ENCODE measurements at places on chromosomes 11 and 22. TPM values are rescaled to one million over a fixed set of nuclear protein-coding genes. Genes with fewer than 3 reads are reported as not detected.

The APIP gene
- 30.9 TPM for total RNA-seq

The BEST1 gene
- 1.9 TPM for total RNA-seq

The PHLDA2 gene
- total RNA-seq = 3.4 TPM

The NRGN gene
- 4.2 TPM for total RNA-seq

The SLC17A6 gene
- not detected for total RNA-seq

The SMIM35 gene
- total RNA-seq = 0.36 TPM

DNA sequence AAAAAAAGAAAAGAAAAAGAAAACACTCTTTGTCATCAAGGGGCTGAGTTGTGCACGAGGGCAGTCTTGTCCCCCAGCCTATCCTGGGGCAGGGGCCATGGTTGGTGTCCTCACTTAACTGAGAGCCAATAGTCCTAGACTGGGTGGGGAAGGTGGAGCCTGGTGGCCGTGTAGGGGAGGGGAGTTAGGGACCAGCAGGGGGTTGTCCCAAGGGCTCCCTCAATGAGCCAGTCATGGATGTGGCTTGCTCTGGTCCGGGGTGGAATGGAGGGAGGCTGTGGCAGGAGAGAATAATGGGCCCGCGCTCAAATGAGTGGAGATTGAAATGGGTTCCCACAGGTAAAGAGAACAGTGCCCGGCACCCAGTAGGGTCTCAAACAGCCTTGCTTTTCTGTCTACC is 46.2 kb downstream of the CACNA1I start:
- peaks cover 2% of the 10 kb centered on the region for H3K36me3 ChIP-seq
- DNase-seq = no peak
- peaks cover 9% of the 10 kb centered on the region for H3K27me3 ChIP-seq
- no peak overlapping the region for H3K4me3 ChIP-seq

DNA sequence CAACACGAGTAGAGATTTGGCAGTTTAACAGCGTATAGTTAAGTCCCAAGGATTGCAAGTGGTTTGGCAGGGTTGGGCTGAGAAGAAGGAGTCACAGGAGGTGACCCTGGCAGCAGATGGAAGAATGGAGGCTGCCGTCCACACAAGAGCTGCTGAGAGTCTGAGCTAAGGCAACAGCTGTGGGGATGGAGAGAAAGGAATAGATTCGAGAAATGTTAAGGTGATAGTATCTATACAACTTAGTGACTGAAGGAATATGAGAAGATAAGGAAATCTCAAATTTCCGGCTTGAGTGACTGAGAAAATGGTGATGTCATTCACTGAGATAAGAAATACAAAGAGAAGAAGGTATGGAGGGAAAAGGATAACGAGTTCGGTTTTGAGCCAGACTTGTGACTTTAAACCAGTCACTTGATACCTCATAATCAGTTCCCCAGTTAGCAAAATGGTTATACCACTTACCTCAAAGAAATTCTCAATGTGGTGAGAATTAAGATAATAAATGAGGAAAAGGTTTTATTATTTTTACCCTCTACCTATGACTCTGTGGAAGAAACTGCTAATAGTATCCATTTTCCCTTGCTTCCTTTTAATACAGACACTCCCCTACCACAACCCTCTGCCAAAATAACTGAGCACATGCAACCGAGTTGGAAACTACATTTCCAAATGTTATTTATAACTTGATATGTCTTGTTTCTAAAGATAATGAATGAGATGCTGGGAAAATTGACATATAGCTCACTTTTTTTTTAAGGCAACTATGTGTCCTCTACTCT is 30.7 kb downstream of the FAM168A start:
- H3K36me3 ChIP-seq = no peaks in the 10 kb centered on the region
- H3K27me3 ChIP-seq = no peaks in the 10 kb centered on the region
- no peak overlapping the region for H3K4me3 ChIP-seq
- H3K4me1 ChIP-seq = no peaks in the 10 kb centered on the region

DNA sequence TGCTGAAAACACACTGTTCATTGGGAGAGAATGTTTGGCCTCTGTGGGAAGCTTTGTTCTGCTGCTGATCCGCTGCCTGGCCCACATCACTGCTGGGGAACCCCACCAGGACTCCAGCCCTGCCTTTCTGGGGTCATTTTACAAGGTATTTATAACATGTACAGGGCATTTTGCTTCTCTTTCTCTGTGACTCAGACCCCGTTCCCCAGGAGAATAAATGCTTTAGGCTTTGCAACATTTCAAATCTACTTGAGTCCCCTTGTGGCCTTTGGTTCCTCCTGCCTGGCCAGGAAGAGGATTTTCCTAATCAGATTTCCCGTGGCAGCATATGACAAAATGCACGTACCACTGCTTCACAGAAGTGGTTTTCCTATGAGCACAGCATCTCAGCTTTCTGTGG is 43.0 kb downstream of the BTG4 start:
- H3K27me3 ChIP-seq = peaks cover 37% of the 10 kb centered on the region
- no peak overlapping the region for H3K4me3 ChIP-seq
- no peaks in the 10 kb centered on the region for H3K36me3 ChIP-seq
- no peaks in the 10 kb centered on the region for H3K4me1 ChIP-seq
- DNase-seq = no peak

DNA sequence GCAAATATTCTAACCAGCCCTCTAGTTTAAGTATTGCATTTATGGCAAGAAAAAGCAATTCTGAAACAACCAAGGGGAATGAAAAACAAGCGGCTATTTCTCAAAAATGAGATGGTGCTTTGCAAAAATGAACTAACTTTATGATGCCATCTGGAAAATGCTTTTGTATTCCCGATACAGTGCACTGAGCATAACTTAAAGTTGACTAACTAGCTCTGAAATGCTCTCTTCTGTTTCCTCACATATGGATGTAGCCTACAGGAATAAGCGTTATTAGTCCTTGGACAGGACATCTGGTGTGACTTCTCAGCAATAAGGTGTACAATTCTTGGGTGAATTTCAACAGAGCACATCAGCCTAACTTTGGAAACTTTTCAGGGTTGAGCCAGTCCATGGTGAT is 228.2 kb upstream of the DDI1 start:
- no peak overlapping the region for H3K27ac ChIP-seq
- no peaks in the 10 kb centered on the region for H3K4me1 ChIP-seq
- H3K36me3 ChIP-seq = no peaks in the 10 kb centered on the region
- DNase-seq = no peak

- no peak overlapping the region for H3K27ac ChIP-seq
- no peak overlapping the region for H3K4me3 ChIP-seq
- no peaks in the 10 kb centered on the region for H3K27me3 ChIP-seq
- H3K36me3 ChIP-seq = no peaks in the 10 kb centered on the region
Observed at GRCh38 chr11:14110629-14111028, 148.1 kb downstream of the SPON1 start.

- H3K4me3 ChIP-seq = no peak overlapping the region
- no peak overlapping the region for H3K27ac ChIP-seq
- DNase-seq = no peak
- H3K4me1 ChIP-seq = no peaks in the 10 kb centered on the region
Observed at GRCh38 chr11:7621554-7621953, 51.7 kb downstream of the CYB5R2 start.

GRCh38 chr22:38971202-38971601 is 10.9 kb upstream of the APOBEC3B start:
- peaks cover 1% of the 10 kb centered on the region for H3K36me3 ChIP-seq
- no peak overlapping the region for H3K4me3 ChIP-seq
- no peak overlapping the region for H3K27ac ChIP-seq
- no peak for DNase-seq
- H3K4me1 ChIP-seq = peaks cover 5% of the 10 kb centered on the region

DNA sequence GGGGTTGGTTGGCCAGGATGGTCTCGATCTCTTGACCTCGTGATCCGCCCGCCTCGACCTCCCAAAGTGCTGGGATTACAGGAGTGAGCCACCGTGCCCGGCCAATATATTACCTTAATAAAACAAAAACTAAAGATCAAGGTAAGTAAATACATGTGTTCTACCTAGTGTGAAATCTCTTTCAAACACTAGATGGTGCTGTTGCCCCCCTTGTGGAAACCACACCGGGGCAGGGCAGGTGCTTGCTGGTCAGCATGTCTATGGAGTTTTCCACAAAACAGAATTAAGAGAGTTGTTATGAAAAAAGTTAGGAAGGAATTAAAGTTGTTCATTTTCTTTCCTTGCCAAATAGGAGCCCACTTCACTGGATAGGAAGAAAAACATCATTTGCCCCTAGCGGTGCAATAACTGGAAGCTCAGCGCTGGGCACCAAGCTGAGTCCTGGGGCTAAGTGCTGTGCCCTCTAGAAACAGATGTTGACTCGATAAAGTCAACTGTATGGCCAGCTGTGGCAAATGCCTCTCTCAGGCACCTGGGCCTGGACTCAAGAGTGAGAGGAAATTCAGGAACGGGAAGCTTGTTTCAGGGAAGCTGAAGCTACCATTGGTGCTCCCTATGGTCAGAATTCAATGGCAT is 6.3 kb upstream of the KCNJ5 start:
- peaks cover 4% of the 10 kb centered on the region for H3K4me1 ChIP-seq
- no peak overlapping the region for H3K4me3 ChIP-seq
- DNase-seq = peak; percentile 59
- H3K27me3 ChIP-seq = peaks cover 67% of the 10 kb centered on the region

GRCh38 chr11:118291477-118292135 is 12.9 kb upstream of the CD3E start:
- H3K27me3 ChIP-seq = no peaks in the 10 kb centered on the region
- H3K4me1 ChIP-seq = peaks cover 47% of the 10 kb centered on the region
- no peak for DNase-seq
- no peak overlapping the region for H3K27ac ChIP-seq
- no peak overlapping the region for H3K4me3 ChIP-seq
- peaks cover 6% of the 10 kb centered on the region for H3K36me3 ChIP-seq

DNA sequence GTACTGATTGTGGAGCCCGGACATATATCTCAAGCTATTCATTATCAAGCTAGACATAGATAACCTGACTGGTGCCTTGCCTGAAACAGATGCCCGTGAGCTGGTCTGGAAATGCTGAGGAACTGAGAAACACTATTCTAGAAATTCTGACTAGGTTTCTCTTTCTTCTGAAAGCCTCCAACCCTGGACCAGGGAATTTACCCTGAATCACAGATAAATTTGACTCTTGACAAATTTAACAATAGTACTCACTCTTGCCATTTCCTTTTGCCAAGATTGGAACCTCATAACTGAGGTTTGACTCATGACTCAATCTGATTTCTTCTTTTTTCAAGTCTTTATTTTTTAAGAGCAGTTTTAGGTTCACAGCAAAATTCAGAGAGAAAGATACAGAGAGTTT is 189.6 kb upstream of the SYN3 start:
- H3K36me3 ChIP-seq = no peaks in the 10 kb centered on the region
- H3K27ac ChIP-seq = no peak overlapping the region
- H3K4me3 ChIP-seq = no peak overlapping the region

DNA sequence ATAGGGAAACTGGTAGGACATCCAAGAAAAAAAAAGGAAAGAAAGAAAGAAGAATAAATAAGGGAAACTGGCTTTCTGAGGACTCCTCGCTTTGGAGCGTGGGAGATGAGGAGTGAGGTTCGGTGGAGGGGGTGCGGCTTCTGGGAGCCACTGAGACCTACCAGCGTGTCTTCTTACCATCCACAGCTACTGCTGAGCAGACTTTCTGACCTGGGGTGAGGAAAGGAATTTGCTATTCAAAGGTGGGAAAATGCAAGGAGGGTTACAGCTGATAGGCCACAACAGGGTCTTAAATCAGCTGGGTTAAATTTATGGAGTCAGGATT is 488 bp upstream of the SELENOM start:
- peaks cover 23% of the 10 kb centered on the region for H3K4me1 ChIP-seq
- no peaks in the 10 kb centered on the region for H3K27me3 ChIP-seq
- no peak for DNase-seq
- peak overlapping the region; percentile 95 for H3K4me3 ChIP-seq
- peak overlapping the region; percentile 31 for H3K27ac ChIP-seq

DNA sequence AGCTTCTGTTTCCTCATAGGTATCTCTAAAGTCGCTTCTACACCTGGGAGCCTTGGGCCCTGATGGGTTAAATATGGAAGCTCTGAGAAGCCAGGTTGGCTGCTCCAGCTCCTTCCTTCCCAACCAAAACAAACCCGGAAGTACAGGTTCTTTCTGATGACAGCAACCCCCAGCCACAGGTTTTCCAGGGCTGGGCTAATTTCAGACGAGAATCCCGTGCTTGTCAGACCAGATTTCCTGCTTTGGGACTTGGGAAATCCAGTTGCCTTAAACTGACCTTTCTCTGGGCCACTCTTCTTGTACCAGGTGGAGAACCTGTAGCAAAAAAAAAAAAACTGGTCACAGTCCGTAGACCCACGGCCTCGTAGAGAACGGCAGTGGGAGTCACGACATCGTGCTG is 51.9 kb downstream of the RBX1 start:
- H3K4me1 ChIP-seq = no peaks in the 10 kb centered on the region
- H3K27ac ChIP-seq = no peak overlapping the region
- H3K4me3 ChIP-seq = no peak overlapping the region
- H3K36me3 ChIP-seq = no peaks in the 10 kb centered on the region

DNA sequence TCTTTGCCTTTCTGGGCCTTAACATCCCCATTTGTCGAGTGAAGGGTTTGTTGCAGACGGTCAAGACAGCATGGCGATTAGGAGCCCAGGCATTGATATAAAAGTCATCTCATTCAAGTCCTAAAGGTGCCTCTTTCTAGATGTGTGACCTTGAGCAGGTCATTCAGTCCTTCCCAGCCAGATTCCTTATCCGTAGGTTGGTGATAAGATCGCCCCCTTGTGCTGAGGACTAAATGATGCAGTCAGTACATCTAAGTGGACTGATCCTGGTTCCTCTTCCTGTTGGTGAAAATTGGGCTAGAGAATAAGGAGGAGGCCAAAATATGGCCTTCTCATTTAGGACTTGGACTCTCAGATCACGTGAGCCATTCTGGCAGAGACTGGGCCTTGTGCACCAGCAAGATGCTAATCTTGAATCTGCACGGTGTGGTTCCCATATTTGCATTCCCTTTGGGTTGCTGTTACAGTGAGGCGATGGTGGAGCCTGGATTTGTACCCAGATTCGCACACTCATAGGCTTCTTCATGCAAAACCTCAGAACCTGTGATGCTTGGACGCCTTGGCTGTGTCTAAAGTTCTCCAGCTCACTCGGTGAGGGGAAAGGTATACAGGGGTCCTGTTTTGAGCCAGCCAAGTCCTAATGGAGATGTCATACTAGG is 156.8 kb downstream of the MYO18B start:
- no peak overlapping the region for H3K4me3 ChIP-seq
- H3K36me3 ChIP-seq = no peaks in the 10 kb centered on the region
- no peaks in the 10 kb centered on the region for H3K4me1 ChIP-seq
- H3K27ac ChIP-seq = no peak overlapping the region

GRCh38 chr22:48483764-48484528 is 1343.7 kb downstream of the BRD1 start:
- DNase-seq = no peak
- no peaks in the 10 kb centered on the region for H3K36me3 ChIP-seq
- H3K4me1 ChIP-seq = no peaks in the 10 kb centered on the region
- H3K27ac ChIP-seq = no peak overlapping the region
- no peak overlapping the region for H3K4me3 ChIP-seq

- no peak overlapping the region for H3K4me3 ChIP-seq
- no peaks in the 10 kb centered on the region for H3K27me3 ChIP-seq
- no peaks in the 10 kb centered on the region for H3K4me1 ChIP-seq
- no peaks in the 10 kb centered on the region for H3K36me3 ChIP-seq
Observed at GRCh38 chr11:9972989-9973388, 309.1 kb downstream of the SWAP70 start.

- H3K27me3 ChIP-seq = no peaks in the 10 kb centered on the region
- peaks cover 35% of the 10 kb centered on the region for H3K36me3 ChIP-seq
- H3K4me3 ChIP-seq = no peak overlapping the region
- peaks cover 29% of the 10 kb centered on the region for H3K4me1 ChIP-seq
- no peak for DNase-seq
Observed at GRCh38 chr11:14566331-14567063, 46.3 kb upstream of the PSMA1 start.

Data from activated T-cell treated with anti-CD3 and anti-CD28 coated beads, Interleukin-2, amount 50 U/mL, for 72 hours (primary cell).